Parietal lobe (tissue), 2 donors: ENCODE measurements at places on chromosomes 16 and 17. TPM values are rescaled to one million over a fixed set of nuclear protein-coding genes. Genes with fewer than 3 reads are reported as not detected.

RABEP2 gene
- total RNA-seq = 21.9 TPM

TMEM114 gene
- total RNA-seq = not detected

NLGN2 gene
- total RNA-seq = 22.8 TPM

PTGES3L gene
- total RNA-seq = 2.5 TPM

TEDC2 gene
- total RNA-seq = 12.2 TPM

TNS4 gene
- total RNA-seq = not detected

MRC2 gene
- 19.4 TPM for total RNA-seq

TPPP3 gene
- 3.8 TPM for total RNA-seq

KDM6B gene
- 33.5 TPM for total RNA-seq

HOXB13 gene
- total RNA-seq = not detected

KRT40 gene
- total RNA-seq = not detected

ACSM5 gene
- total RNA-seq = 0.31 TPM

ARL5C gene
- not detected for total RNA-seq

CES1 gene
- total RNA-seq = 0.63 TPM

ITGB4 gene
- 2.5 TPM for total RNA-seq

SEZ6L2 gene
- total RNA-seq = 52.0 TPM

TBC1D3B gene
- 13.5 TPM for total RNA-seq

KREMEN2 gene
- not detected for total RNA-seq

ANKFN1 gene
- 7.5 TPM for total RNA-seq

CDRT15L2 gene
- not detected for total RNA-seq

ZFP90 gene
- 146 TPM for total RNA-seq

PPP1R27 gene
- not detected for total RNA-seq

HIC1 gene
- total RNA-seq = 3.1 TPM

CD300C gene
- not detected for total RNA-seq

SEPTIN12 gene
- not detected for total RNA-seq

ZDHHC1 gene
- 5.0 TPM for total RNA-seq

JUP gene
- total RNA-seq = 65.7 TPM

GAS7 gene
- 94.5 TPM for total RNA-seq

BRICD5 gene
- 8.5 TPM for total RNA-seq

APOBR gene
- total RNA-seq = 0.31 TPM

CBFA2T3 gene
- 3.8 TPM for total RNA-seq

CHD9NB gene
- total RNA-seq = not detected

FBXL16 gene
- 10.6 TPM for total RNA-seq
